DMS153 (cell line): ENCODE measurements at places on chromosomes 7 and 10.

- peak; percentile 64 for DNase-seq
Observed at GRCh38 chr7:81802251-81802650, 32.4 kb upstream of the HGF start.

GRCh38 chr7:48441848-48442492 lies 270.7 kb downstream of the ABCA13 start:
- peak; percentile 76 for DNase-seq

GRCh38 chr7:30020535-30020934 lies 6.0 kb downstream of the FKBP14 start:
- DNase-seq, result no peak

GRCh38 chr10:78450239-78450638 lies 416.6 kb downstream of the RPS24 start:
- no peak for DNase-seq

- DNase-seq, result no peak
Observed at GRCh38 chr7:118052336-118052735, 131.6 kb upstream of the LSM8 start.

- DNase-seq, result no peak
Observed at GRCh38 chr10:131444286-131444685, 132.8 kb upstream of the TCERG1L start.

DNA sequence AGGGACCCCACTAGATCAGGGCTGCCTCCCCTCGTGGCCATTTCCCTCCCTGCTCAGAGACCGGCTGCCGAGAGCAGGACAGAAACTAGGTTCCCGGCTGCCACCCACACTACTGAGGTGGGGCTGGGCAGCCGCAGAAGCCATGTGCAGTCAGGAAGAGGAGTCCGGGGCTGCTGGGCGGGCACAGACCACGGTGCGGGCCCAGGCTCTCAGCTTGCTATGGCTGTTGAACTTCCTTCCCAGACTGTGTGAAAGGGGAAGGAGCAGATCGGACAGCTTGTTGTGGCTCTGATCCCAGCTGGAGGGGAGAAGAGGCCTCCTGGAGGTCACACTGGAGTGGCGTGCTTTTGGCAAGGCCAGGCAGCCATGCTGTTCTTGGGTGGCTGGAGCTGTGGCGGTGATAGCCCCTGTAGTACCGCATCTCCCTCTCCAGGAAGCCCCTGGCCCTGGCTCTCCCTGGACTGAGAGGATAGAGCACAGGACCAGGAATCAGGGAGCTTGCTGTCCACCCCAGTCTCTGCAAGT lies 56.8 kb downstream of the HK1 start:
- DNase-seq, result no peak

- DNase-seq, result no peak
Observed at GRCh38 chr7:69757981-69758430, 159.7 kb downstream of the AUTS2 start.

DNA sequence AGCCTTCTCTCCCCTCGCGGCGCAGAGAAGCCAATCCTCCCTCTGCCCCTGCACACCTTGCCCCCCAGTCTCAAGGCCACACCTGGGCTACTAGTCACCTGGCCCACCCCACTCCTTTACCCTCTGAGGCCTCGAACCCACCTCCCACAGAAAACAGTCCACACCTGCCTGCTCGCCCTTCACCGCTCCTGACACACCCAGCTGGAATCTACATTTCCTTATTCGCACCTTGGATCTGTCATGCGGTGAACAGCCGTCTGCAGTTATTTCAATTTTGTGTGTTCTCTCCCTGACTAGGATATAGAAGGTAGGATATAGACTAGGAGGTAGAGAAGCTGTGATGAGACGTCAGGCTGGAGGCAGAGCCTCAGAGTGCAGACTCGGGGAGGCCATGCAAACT lies 29.4 kb downstream of the SMKR1 start:
- DNase-seq, result no peak

DNA sequence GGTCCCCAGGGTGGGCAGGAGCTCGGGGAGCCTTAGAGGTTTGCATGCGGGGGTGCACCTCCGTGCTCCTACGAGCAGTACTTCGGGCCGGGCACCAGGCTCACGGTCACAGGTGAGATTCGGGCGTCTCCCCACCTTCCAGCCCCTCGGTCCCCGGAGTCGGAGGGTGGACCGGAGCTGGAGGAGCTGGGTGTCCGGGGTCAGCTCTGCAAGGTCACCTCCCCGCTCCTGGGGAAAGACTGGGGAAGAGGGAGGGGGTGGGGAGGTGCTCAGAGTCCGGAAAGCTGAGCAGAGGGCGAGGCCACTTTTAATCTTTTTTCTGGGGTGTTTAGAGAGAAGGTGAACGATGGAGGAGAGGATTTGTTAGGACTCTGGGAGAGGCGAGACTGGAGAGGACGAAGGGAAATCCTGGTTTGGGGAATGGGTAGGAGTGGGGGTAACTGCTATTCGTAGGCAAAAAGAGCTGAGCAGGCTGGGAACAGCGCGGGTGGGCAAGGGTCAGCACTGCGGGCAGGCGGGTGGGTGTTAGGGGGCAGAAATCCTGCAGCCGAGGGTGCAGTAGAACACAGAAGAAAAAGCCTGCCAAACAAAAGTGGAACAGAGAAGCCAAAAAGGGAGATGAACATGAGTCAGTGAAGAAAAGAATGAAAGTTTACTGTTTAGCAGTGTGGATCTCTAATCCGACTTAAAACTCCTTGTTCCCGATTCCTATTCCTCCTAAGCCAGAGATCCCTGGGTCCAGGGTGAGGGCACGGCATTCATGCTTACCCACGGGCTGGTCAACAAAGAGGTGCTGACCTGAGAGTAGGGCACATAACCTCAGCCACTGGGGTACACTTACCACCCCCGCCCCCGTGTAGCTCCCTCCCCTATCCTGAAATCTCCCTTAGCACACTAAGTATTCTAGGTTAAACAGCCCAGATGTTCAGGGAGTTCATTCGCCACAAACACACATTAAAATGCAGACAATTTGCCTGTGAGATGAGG lies 26.9 kb downstream of the PRSS2 start:
- no peak for DNase-seq

- no peak for DNase-seq
Observed at GRCh38 chr10:133096616-133097269, 9.0 kb downstream of the ADGRA1 start.

DNA sequence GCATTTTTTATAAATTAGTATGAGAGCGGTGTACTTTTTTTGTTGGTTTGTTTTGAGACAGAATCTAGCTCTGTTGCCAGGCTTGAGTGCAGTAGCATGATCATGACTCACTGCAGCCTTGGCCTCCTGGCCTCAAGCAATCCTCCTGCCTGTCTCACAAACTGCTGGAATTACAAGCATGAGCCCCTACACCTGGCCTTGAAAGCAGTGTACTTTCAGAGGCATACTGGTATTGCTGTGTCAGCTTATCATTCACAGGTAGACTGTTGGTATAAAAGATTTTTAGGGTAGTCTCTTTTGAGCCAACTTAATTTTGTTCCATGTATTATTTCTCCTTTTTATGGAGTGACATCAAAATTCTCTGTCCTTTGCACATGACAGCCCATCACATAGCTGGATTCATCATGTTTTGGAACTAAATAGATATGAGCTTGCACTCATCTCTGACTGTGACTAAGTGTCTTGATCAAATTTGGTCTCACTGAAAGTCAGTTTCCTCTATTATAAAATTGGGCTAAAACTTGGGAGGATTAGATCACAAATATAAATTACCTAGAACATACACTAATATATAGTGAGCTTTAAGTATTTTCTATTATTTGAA lies 12.4 kb downstream of the GNAT3 start:
- no peak for DNase-seq

- DNase-seq, result no peak
Observed at GRCh38 chr10:114245121-114245791, 6.2 kb downstream of the VWA2 start.

- no peak for DNase-seq
Observed at GRCh38 chr7:158299607-158300006, 288.0 kb downstream of the PTPRN2 start.

GRCh38 chr10:33428682-33429081 lies 94.2 kb upstream of the NRP1 start:
- no peak for DNase-seq

DNA sequence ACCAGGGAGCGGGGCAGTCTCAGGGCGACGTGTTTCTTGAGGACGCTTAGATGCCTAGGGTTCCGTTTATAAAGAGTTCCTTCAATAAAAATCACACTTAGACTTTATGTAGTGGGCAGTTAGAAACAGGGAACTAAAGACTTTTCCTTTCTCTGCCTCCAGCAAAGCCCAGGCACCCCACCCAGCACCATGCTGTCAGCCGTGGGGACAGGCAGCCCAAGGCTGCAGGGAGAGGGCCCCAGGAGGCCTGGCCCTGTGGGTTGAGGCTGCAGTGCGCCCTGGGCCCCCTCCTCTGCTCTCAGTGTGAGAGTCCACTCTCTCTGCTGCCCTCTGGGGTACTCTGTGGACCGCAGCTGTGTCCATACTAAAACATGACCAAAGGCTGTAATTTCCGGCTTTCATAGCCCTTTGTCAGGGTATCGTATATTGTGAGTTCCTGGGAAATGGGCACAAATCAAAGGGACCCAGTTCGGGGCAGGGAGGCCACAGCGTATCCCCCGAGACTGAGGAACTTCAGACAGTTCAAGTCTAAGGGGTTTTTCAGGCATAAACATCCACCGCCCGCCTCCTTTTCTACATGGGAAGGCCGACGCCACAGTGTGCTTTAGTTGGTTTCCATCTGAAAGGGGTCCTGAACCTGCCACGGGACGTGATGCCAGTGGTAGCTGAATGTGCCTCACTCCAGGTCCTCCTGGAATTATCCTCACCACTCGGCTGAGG lies 59.7 kb downstream of the DNAJB6 start:
- DNase-seq, result no peak

GRCh38 chr10:44963772-44964633 lies 4.4 kb downstream of the RASSF4 start:
- no peak for DNase-seq

GRCh38 chr7:157090485-157091165 lies 48.1 kb upstream of the UBE3C start:
- no peak for DNase-seq

- no peak for DNase-seq
Observed at GRCh38 chr10:93762979-93763391, 5.2 kb downstream of the LGI1 start.

- no peak for DNase-seq
Observed at GRCh38 chr10:117627561-117627960, 85.0 kb downstream of the EMX2 start.

GRCh38 chr7:91041901-91042484 lies 222.2 kb upstream of the FZD1 start:
- DNase-seq, result no peak

- no peak for DNase-seq
Observed at GRCh38 chr10:123755061-123755460, 88.9 kb downstream of the GPR26 start.

GRCh38 chr10:32205670-32206069 lies 141.3 kb downstream of the EPC1 start:
- DNase-seq, result no peak

- no peak for DNase-seq
Observed at GRCh38 chr7:111642373-111642772, 80.1 kb upstream of the IMMP2L start.

DNA sequence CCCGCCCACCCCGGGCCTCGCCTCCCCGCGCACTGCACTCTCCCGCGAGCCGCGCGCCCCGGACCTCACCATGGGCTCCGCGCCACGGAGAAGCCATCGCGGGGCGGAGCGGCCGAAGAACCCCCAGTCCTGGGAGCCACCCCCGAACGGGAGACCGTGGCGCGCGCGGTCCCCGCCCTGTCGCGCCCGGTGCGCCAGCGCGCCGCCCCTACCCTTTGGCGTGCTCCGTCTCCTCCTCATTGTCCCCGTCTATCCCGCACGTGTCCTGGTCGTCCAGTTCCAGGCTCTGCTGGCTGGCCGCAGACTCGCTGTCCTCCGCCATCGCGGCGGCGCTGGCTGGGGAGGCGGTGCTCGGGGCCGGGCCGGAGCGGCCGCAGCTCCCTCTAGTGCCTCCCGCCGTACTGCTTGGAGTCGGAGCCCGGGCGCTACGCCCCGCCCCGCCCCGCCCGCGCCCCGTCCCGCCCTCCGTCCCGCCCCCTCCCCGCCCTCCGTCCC lies at the start of gene NMT2:
TSS of gene NMT2 (minus strand) at position 403 of the 495 bp plus-strand sequence. CDS start at position 322, 81 bp downstream.
- peak; percentile 50 for DNase-seq

DNA sequence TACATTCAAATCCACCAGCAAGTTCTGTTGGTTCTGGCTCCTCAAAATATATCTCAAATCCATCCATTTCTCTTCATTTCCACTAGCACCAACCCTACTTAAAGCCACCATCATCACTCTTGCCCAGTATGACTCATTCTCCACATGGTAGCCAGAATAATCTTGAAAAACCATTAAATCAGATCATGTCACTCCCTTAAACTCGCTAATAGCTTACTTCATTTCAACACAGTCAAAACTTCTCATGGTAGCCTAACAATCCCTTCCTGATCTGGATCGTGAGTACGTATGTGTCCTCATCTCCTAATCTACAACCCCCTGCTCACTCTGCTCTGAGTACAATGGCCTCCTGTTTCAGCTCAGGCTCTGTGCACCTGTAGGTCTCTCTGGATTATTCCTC lies 8.7 kb downstream of the EPC1 start:
- no peak for DNase-seq

DNA sequence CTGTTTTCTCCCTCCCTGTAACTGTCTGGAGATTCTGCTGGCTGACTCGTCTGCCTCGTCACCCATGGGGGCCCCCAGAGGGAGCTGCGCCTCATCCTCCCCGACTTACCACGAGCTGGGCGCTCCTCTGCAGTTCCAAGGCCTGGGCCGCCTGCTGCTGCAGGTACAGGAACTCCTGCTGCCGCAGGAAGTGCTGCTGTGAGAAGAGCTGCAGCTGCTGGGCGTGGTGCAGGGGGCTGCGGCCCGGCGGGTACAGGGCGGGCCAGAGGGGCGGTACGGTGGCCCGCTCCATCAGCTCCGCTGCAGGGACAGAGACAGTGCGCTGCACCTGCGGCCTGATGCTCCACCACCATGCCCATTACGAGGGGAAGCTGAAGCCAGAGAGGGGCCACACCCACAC lies 47.7 kb downstream of the TNRC18 start:
- no peak for DNase-seq

DNA sequence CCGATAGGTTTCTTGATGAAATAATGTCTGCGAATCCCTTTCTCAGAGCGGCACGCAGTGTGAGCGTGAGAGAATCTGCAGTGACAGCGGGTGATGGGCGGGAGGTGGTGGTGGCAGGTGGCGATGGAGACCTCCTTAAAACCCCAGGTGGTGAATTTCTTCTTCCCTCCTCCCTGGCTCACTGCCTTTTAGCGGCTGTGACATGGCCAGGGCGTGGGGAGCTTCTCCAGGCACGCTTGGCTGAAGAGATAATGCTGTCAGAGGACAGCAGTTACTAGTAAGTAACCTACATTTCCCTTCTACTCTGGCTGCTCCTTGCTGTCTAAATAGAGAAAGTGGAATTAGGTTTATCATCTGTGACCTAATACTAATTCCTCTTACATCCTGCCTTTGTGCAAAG lies 141.4 kb upstream of the INSYN2A start:
- DNase-seq, result no peak

DNA sequence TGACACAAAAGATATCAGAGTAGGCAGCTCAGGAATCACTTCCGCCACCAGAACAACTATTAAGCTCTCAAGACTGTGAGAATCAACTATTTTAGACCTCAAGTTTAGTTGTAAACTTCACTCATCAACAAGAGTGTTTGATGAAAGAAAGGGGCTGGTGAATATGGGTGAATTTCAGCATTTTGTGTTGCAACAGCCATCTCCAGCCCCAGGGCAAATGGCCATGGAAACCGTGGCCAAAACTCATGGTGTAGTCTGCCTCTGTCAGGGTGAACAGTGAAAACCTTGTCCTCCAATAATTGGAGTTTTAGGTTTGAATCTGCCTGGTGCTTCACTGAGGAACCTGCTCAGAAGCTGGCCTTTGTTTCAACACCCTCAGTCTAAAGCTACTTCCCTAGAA lies 60.0 kb downstream of the POLR1F start:
- DNase-seq, result no peak
